ENCODE measurements at places on chromosomes 16 and 17. TPM values are rescaled to one million over a fixed set of nuclear protein-coding genes. Genes with fewer than 3 reads are reported as not detected.

GINS2 gene
- 11.3 TPM for total RNA-seq

DNA sequence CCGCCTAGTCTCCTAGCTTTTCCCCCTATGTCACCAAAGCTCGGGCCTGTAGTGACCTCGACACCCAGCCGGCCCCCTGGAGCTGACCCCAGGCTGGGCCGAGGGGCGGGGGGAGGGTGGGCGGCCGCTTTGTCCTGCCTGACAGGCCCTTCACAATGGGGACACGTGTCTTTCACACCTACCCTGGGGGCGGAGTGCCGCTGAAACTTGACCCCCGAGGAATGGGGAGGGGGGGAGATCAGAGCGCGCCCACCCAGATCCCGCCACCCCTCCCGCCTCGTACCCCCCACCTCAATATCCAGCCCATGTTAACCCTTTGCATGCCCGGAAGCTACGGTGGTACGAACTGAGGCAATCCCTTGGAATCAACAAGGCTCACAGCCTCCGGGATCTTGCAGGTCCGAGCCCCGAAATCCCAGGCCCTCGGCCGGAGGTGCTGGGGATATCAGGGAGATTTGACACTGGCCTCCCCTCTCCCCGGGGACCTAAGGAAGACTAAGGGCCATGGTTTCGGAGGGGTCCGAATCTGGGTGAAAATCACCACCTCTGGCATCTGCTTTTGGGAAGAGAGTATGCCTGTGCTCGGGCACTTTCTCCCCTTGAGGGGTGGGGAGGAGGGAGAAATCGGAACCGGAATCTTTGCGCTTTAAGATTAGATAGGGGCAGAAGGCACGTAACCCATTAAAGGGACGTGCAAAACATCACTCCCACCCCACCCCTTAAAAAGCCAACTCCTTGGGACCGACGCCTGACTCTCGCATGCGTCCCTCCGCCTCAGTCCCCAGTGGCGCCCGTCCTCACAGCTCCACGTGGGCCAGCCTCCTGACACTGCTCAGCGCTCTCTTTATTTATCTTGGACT, 2.6 kb downstream of the NOG start:
- no peak for DNase-seq

GRCh38 chr17:31907342-31907962, 5.9 kb upstream of the UTP6 start:
- no peak for DNase-seq

BTBD17 gene
- 16.1 TPM for total RNA-seq

- DNase-seq = no peak
Observed at GRCh38 chr16:4676831-4677230, 16.5 kb upstream of the NUDT16L1 start.

- peak; percentile 85 for DNase-seq
Observed at GRCh38 chr17:77571155-77571981, 387.1 kb upstream of the TNRC6C start.

DNA sequence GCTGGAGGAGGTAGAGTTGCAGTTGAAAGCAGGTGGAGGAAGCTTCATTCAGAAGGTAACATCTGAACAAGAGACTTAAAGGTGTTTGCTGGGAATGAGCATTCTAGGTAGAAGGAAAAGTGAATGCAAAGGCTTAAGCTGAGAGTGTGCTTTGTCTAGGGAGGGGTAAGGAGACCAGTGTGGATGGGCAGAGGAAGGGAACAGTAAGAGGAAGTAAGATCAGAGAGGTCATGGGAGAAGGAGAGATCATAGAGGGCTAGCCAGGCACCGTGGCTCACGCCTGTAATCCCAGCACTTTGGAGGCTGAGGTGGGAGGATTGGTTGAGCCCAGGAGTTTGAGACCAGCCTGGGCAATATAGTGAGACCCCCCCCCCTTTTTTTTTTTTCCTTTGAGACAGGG, 3.3 kb downstream of the STX4 start:
- no peak for DNase-seq

- DNase-seq = no peak
Observed at GRCh38 chr16:88655053-88655732, 4.3 kb upstream of the CYBA start.

FBXL16 gene
- 5.4 TPM for total RNA-seq

PMFBP1 gene
- total RNA-seq = 0.82 TPM

DNA sequence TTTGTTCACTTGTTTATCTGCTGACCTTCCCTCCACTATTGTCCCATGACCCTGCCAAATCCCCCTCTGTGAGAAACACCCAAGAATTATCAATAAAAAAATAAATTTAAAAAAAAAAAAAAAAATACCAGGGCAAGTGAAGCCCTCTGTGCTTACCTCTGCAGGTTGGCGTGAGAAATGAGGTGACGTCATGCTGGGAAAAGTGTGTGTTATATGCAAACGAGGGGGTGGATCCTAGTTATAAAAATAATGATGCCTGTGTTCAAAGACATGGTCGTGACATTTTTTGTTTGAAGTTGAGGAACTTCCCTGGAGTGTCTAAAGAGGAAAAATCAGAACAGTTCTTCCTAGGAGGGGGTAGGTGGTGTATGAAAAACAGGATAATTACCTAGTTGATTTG, 20.2 kb downstream of the TMC7 start:
- DNase-seq = no peak

GRCh38 chr17:45410144-45411091, 22.3 kb downstream of the ARHGAP27 start:
- no peak for DNase-seq

ERBB2 gene
- 16.9 TPM for total RNA-seq

GRCh38 chr17:55577687-55578086, 66.4 kb upstream of the SMIM36 start:
- DNase-seq = no peak

- no peak for DNase-seq
Observed at GRCh38 chr17:6729531-6729930, 16.4 kb upstream of the SLC13A5 start.

- no peak for DNase-seq
Observed at GRCh38 chr17:18949566-18949965, 2.4 kb upstream of the SLC5A10 start.

GRCh38 chr17:19646788-19647696, 1.5 kb upstream of the ALDH3A2 start:
- no peak for DNase-seq

NHLRC4 gene
- total RNA-seq = 0.27 TPM

- DNase-seq = no peak
Observed at GRCh38 chr17:33574942-33575445, 281.9 kb upstream of the ASIC2 start.

CRYBA1 gene
- total RNA-seq = not detected

MT3 gene
- 7.5 TPM for total RNA-seq

GRCh38 chr17:11438673-11439072, 159.6 kb upstream of the DNAH9 start:
- no peak for DNase-seq

DNA sequence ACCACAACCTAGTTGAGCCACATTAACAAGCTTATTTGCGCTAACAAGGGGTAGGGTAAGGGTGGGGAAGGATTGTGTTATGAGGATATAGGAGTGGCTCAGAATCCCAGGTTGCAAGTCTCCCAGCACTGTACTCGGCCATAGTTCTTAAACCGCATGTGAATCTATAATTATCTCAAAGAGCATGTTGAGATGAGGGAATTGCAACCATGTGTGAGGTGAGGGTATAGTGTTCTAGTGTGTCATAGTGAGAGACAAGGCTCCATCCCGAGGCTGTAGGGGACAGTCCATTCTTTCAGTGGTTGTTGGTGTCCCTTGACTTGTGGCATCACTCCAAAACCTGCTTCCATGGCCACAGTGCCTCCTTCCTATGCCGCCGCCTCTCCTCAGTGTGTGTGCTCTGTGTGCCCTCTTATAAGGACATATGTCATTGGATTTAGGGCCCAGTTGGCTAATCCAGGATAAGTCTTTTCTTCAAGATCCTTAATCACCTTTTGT, 22.7 kb upstream of the ATP5MC1 start:
- DNase-seq = no peak

- peak; percentile 34 for DNase-seq
Observed at GRCh38 chr17:77696151-77696720, 262.3 kb upstream of the TNRC6C start.

GRCh38 chr17:82838386-82839063, 1.3 kb downstream of the ZNF750 start:
- no peak for DNase-seq

GRCh38 chr17:57454729-57455062, 198.4 kb downstream of the MSI2 start:
- DNase-seq = no peak

- no peak for DNase-seq
Observed at GRCh38 chr16:15834502-15834901, 22.3 kb downstream of the MYH11 start.

GRCh38 chr16:19114359-19115147, 789 bp downstream of the ITPRIPL2 start:
- DNase-seq = no peak

ARHGAP44 gene
- total RNA-seq = 10.7 TPM

Data from cerebellum (tissue), 4 donors.